ENCODE measurements at places on chromosomes 5 and 9.

- DNase-seq, result no peak
Measured at GRCh38 chr5:74516211-74516636, 124.3 kb downstream of the ENC1 start.

DNA sequence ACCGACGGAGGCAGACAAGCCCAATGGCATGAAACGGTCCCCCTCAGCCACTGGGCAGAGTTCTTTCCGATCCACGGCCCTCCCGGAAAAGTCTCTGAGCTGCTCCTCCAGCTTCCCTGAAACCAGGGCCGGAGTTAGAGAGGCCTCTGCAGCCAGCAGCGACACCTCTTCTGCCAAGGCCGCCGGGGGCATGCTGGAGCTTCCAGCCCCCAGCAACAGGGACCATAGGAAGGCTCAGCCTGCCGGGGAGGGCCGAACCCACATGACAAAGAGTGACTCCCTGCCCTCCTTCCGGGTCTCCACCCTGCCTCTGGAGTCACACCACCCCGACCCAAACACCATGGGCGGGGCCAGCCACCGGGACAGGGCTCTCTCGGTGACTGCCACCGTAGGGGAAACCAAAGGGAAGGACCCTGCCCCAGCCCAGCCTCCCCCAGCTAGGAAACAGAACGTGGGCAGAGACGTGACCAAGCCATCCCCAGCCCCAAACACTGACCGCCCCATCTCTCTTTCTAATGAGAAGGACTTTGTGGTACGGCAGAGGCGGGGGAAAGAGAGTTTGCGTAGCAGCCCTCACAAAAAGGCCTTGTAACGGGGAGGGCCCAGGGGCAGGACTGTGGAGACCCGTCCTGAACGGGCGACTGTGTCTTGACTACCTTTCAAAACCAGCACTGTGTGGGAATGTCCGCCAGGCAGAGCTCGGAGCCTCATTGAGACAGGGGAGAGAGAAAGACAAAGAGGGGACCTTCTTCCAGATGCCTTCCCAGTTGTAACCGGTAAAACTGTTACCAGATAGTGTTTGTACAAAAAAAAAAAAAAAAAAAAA, 29.9 kb downstream of the CD180 start:
- no peak for DNase-seq

DNA sequence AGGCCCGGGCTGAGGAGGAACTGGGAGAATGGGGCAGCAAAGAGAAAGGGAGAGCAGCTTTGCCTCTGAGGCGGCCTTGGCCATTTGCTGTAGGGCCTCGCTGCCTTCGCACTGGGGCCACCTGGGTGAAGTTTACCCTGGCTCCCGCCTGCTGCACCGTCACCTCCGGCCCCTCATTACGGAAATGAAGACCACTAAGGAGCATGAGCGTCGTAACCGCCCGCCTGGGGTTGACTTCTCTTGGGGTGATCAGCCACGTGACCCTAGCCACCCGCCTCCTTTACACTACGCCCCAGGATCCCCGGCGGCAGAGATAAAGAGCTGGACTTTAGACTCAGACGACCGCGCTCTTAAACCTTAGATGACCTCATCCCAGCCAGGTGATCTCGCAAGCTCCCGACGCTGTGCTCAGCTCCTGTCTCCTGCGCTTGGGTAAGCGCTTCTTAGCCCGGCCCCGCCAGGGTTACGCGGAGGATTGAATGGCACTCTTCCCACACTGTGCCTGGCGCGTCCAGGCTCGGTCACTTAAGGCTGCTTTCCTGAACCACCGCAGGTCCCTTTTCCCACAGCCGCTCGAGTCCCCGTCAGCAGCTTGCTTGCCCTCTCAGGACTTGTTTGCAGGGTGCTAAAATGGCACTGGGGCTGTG, 107.9 kb upstream of the LARP1 start:
- DNase-seq, result peak; percentile 36

GRCh38 chr5:109921735-109922380, 232.1 kb downstream of the MAN2A1 start:
- no peak for DNase-seq

DNA sequence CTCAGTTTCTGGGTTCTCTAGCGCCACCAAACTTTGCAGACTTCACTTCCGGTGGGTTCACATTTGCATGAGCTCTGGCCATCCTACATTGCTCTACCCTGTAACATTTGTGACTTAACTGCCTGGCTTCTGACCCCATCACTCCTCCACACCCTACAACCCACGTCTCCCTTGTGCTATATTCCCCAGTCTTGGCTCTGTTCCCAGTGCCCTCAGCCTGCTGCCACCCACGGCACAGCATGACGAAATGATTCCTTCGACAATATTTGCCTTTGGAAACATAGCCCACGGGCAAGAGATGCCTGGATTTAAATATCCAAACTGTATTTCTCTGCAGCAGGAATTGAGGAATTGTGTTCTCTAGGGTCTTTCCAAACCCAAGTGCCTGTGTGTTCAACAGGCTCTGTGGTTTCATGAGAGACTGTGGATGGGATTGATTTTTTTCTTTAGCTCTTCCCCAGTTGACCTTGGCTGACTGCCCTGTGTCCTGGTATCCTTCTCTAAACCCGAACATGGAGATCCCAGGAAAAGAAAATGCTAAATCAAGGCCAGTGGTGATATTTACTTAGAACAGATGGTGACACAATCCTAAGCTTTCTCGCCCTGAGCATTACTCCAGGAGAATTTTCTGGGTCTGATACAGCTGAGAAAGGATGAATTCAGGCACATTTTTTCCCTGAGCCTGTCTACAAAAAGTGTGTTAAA, 44.4 kb upstream of the GRIA1 start:
- no peak for DNase-seq

DNA sequence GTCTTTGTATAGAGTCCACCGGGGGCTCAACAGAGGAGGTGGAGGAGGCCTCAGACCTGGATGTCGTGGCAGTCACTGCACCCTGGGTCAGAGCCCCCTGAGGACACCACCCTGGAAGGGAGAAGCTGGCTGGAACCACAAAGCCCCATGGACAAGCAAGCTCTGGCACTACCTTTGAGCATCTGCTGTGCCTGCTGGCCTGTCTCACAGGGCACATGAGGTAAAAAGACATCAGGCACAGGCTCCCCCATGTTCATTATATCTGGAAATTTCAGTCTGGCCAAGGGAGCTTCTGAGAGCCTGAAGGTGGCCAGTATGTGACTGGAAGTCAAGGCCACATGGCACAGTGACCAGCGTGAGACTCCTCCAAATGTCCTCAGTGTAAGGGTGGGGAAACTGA, 22.9 kb downstream of the KCNMB1 start:
- no peak for DNase-seq

GRCh38 chr9:99822806-99823591, 1.3 kb downstream of the NR4A3 start:
- DNase-seq, result no peak

GRCh38 chr5:158511454-158511853, 588.3 kb downstream of the EBF1 start:
- no peak for DNase-seq

DNA sequence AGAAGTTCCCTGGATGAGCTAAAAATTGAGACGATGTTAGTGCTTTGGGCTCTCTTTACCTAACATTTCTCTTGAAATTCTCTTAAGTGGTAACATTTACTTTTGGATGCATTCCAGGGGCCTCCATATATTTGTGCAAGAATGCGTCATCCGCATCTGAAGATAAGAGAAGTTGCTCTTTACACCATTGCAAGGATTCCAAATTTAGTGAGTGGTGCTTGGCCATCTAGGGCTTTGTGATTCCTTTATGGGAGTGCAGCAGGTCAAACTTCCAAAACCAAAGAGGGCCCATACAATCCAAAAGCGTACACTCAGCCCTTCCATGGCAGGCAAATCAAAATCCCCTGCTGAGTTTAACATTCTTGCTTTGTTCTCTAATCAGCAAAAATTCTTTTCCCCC, 102.0 kb upstream of the DMAC1 start:
- DNase-seq, result no peak

DNA sequence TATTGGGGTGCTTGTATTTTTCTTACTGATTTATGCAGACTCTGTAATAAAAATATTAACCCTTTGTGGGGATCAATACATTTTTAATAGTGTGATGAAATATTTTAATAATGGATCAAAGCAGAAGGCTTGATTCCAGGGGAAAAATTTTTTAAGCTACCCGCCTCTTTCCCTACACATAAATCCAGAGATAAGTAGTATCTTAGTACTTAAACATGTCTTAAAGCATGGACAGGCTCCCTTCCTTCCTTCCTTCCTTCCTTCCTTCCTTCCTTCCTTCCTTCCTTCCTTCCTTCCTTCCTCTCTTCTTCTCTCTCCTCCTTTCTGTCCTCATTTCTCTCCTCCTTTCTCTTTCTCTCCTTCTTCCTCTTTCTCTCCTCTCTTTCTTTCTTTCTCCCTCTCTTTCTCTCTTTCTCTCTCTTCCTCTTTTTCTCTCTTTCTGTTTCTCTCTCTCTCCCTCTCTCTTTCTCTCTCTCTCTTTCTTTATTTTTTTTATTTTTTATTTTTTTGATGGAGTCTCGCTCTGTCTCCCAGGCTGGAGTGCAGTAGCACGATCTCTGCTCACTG, 78.0 kb upstream of the SPRY4 start:
- no peak for DNase-seq

DNA sequence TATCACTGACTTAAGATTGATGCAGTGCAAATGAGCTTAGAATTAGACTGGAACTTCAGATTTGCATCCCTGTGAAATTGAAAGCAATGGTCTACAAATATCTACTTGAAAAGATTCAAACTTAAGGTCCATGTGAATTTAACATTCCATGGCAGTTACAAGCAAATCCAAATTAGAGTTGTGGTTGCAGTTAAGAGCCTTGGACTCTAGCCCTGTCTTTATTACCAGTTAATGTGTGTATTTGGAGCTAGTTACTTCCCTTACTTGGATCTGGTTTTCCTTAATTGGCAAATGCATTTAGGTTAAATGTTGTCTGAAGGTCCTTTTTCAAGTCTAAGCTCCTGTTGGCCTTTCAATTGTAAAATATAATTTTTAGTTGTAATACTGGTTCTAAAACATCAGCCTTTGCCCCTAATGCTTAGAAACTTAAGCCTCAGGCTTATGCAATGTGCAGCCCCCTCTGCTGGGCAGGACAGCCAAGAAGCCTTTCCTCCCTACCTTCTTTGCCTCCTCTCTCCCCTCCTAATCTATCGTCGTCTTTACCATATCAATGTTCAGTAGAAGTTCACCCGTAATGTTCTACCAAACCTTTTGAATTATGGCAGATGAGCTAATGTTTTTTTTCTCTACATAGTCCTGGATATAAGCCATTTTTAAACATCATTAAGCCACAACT, 59.5 kb downstream of the ERMP1 start:
- DNase-seq, result no peak

- no peak for DNase-seq
Measured at GRCh38 chr9:123425836-123426365, 69.9 kb downstream of the CRB2 start.

GRCh38 chr5:72647806-72648205, 140.6 kb upstream of the ZNF366 start:
- no peak for DNase-seq

GRCh38 chr9:86494644-86495111, 140.5 kb upstream of the TUT7 start:
- no peak for DNase-seq

- DNase-seq, result no peak
Measured at GRCh38 chr5:168193493-168194250, 97.8 kb upstream of the WWC1 start.

GRCh38 chr5:181198905-181199519, 6.0 kb downstream of the TRIM7 start:
- DNase-seq, result no peak

DNA sequence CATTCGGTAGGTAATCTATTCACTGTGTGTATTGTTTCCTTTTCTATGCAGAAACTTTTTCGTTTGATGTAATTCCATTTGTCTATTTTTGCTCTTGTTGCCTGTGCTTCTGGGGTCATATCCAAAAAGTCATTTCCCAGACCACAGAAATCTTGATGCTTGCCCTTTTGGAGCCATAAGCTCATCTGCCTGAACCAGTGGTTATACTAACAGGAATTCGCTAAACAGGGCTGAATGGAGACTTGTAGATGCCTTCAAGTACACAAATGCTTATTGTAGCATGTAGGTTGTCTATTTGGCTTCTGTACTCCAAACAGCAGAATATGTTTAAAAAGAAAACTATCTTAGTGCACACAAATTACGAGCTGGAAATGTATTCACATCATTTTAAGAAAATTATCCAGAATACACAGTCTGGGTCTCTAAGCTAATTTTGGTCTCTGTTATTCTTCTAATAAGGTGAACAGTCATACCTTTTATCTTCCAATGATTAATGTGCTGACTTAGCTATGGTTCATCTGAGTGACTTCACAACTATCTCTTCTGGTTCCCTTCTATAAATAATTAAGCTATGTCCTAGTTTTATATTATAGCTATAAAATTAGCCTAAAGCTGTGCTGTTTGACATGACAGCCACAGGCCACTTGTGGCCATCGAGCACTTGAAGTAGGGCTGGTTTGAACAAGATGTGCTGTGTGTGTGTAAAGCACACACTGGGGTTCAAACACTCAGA, 87.6 kb downstream of the DAPK1 start:
- no peak for DNase-seq

DNA sequence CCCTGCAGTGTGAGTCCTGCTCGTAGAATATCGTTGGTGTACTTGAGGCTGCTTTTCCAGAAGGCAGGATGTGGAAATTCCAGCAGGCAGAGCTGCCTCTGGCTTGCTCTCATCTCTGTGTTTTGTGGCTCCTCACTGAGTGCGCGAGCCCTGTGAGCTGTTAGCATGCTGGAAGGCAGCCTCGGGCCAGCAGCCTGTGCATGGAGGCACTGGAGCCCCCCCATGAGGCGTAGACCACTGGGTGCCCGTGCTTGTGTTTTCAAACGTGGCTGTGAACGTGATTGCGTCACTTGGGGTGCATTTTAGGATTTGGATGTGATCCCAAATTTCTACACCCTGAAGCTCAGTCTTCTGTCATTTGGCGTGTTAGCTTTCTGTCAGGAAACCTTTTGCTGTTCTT, 3.2 kb downstream of the WDR5 start:
- DNase-seq, result no peak

- DNase-seq, result no peak
Measured at GRCh38 chr9:107833295-107833694, 343.7 kb upstream of the KLF4 start.

- no peak for DNase-seq
Measured at GRCh38 chr5:72013766-72014624, 93.3 kb upstream of the MAP1B start.

- no peak for DNase-seq
Measured at GRCh38 chr9:5817862-5818261, 15.1 kb downstream of the ERMP1 start.

- DNase-seq, result no peak
Measured at GRCh38 chr5:115963566-115963965, 1.3 kb downstream of the LVRN start.

All from progenitor cell of endocrine pancreas (in vitro differentiated cells).